AG20443 (cell line): ENCODE measurements at places on chromosomes 11 and 22.
A peak's percentile ranks its signal among the peaks of the same experiment; 100 is the strongest.

GRCh38 chr22:46432164-46433068 lies 96.9 kb downstream of the TRMU start:
- DNase-seq: no peak

GRCh38 chr22:41361716-41362310 lies 19.9 kb upstream of the TEF start:
- no peak for DNase-seq

DNA sequence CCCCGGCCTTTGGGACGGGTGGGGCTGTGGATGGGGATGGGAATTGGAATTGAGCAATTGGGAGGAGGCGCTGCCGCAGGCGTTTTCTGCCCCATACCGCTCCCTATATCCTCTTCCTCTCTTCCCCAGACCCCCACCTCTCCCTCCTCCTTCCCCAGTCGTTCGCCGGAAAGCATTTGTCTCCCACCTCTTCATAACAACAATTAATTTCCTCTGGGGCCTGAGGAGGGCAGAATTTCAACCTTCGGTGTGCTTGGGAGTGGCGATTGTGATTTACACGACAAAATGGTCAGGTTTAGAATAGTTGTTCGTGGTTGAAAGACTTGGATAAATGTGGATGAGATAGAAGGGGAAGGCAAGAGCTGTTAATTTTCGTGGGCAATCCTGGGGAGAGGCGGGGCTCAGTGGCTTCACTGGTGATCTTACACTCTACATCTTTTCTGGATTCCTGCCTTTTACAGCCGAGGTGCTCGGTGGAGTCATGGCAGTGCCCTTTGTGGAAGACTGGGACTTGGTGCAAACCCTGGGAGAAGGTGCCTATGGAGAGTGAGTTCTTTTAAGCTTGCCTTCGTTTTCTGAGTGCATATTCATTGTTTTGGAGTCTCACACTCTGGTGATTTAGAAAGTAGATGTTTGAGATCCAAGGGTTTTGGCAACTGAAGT lies 1.5 kb downstream of the CHEK1 start:
- peak; percentile 35 for DNase-seq

GRCh38 chr11:10500757-10501684 lies 40.0 kb downstream of the RNF141 start:
- DNase-seq: peak; percentile 5

- DNase-seq: peak; percentile 69
Observed at GRCh38 chr11:9688716-9689511, 25.0 kb downstream of the SWAP70 start.

- DNase-seq: no peak
Observed at GRCh38 chr11:36010010-36010740, 66.3 kb downstream of the LDLRAD3 start.

GRCh38 chr22:44714703-44715350 lies 12.8 kb downstream of the PRR5 start:
- DNase-seq: no peak

DNA sequence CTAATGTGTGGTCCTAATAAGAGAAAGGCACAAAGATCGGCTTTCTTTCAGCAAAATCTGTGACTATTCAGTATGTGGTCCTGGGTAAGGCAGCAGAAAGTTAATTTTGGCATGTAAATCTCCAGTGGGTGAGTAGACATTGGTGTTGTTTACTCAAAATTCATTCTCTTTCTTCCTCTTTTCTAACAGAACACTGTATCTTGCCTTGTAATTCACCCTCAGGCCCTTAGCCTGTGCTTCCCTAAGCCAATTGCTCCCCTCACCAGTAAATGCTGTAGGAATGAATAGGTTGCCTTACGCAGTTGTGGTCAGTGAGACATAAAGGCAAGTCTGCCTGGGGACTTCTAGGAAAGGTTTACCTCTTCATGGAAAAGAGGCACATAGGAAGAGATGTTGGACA lies 49.9 kb upstream of the PDE3B start:
- no peak for DNase-seq

GRCh38 chr11:119902656-119903231 lies 173.7 kb upstream of the NECTIN1 start:
- no peak for DNase-seq

GRCh38 chr11:15171956-15172355 lies 57.2 kb downstream of the INSC start:
- DNase-seq: no peak

DNA sequence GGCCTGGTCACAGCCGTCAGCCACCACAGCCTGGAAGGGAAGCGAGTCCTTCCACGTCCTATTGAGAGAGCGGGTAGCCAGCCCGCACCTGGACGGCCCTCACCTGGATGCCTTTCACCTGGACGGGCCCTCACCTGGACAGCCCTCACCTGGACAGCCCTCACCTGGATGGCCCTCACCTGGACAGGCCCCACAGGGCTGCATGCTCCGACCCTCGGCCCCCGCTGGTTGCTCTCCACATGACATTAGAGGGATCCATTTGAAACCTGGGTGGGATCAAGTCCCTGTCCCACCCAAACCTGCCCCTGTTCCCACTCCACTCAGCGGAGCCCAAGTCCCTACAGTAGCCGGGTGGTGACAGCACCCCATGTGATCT lies 3.7 kb downstream of the C1QTNF6 start:
- DNase-seq: no peak

DNA sequence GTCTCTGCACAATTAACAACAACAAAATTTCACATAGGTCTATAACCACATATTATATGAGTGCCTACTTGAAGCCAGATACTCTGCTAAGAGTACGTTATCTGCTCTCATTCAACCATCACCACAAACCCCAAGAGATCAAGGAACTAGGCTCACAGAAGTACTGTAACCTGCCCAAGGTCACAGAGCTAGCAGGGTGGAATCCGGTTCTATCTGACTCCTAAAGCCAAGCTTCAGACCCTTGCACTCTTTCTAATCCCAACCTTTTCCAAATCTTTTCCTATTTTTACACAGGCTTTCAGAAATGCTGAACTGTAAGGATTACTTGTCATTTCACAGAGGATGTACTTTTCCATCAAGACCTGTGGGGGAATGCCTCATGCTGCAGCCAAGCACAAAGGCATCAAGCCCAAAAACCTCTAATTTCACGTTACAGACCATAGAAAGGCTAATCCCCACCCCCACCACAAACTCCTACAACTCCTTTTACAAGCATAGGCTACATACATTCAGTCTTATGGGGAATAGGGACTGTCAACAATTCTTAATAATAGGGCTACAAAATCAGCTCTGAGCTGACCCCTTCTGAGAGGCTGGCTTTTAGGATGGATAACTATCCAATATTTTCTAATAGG lies 927 bp downstream of the PRCP start:
- DNase-seq: no peak

GRCh38 chr11:44229098-44229497 lies 80.8 kb downstream of the ALX4 start:
- no peak for DNase-seq

- no peak for DNase-seq
Observed at GRCh38 chr11:72102162-72102561, 935 bp downstream of the LAMTOR1 start.

DNA sequence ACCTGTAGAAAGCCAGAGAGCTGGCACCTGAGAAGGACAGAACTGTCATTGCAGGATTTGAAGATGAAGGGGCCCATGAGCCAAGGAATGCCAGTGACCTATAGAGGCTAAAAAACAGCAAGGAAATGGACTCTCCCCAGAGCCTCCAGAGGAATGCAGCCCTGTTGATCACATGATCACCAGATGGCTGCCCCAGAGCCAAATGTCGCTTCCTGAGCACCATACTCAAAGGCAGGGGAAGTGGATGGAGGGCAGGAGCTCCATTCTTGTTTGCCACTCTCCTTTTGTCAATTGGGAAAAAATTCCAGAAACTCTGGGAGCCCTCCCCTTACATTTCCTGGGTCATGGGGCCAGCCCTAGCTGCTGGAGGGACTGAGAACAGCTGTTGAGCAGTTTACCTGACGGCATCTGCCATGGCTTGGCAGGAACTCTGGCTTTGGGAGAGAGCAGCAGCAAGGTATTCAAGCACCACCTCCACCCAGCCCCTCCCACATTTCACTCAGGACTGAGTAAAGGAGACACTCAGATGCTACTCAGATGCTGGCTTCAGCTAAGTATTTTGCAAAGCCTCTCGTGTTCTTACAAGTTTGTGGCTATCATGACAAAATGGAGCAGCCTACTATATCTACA lies 46.9 kb downstream of the DKK3 start:
- no peak for DNase-seq

GRCh38 chr11:88164320-88164719 lies 10.9 kb downstream of the RAB38 start:
- DNase-seq: no peak

- DNase-seq: no peak
Observed at GRCh38 chr11:12048936-12049790, 40.7 kb upstream of the DKK3 start.

- no peak for DNase-seq
Observed at GRCh38 chr22:20014526-20015186, 2.0 kb downstream of the ARVCF start.

GRCh38 chr11:105466582-105467228 lies 143.2 kb upstream of the GRIA4 start:
- no peak for DNase-seq

GRCh38 chr22:30573594-30574094 lies 821 bp downstream of the GAL3ST1 start:
- DNase-seq: no peak

- no peak for DNase-seq
Observed at GRCh38 chr11:20790622-20791021, 121.2 kb downstream of the NELL1 start.

DNA sequence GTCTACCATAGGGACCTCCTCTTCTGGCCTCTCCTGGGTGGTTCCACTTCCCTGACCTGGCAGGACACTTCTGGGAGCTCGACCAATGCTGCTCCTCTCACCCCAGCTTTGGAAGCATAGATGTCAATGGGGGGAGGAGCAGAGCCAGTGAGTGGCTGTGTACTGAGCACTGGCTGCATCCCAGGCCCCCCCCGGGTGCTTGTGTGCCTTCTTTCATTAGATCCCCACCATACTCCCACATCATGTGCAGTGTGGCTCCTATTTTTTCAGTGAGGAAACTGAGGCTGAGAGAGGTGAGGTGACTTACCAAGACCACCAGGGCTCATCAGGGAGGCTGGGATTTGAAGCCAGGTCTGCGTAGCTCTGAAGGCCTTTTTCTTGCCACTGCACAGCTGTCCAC lies 44.3 kb downstream of the LRRC32 start:
- no peak for DNase-seq

GRCh38 chr11:117731722-117732290 lies 65.2 kb downstream of the DSCAML1 start:
- DNase-seq: no peak

GRCh38 chr11:15412054-15412453 lies 297.3 kb downstream of the INSC start:
- DNase-seq: no peak

DNA sequence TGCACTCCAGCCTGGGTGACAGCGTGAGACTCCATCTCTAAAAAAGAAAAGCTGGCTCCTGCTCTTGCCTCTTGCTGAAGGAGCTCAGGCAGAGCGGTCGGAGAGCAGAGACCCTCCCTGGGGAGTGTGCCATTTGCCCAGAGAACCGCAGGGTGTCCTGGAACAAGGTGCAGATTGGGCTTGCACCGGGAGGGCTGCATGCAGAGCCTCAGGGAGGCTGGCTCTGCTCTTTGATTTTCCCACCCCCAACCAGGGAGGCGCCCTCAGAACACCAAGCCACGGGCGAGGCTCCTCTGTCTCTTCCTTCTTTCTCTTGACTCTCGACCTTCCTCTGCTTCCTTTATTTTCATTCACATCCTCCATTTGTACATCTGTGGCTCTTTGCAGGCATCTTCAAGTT lies 889.1 kb downstream of the OPCML start:
- no peak for DNase-seq

DNA sequence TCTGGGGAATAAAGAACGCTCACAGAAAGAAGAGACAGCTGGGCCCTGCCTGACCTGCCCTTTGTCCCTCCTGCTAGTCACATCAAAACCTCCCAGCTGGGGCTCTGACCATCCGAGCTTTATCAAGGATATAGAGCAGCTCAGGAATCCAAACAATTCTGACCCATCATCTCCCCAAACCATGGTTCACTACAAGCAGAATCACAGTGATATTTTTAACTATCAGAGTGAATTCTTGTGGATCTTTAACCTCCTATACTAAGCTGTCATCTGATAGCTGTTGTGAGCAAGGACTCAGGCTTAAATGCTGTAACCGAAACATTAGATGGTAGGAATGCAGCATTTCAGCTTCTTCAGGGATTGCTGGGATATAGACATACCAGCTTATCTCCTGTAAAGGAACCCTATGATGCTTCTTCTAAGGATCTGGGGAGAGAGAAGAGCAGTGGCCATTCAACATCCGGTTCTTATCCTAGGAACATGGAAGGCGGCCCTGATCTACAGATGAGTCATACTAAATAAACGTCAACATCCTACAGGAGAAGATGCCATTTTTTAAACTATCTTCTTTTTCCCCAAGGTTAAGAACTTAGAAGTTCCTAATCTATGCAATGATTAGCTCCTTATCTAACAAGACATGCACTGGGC lies 84.7 kb upstream of the AKIP1 start:
- peak; percentile 32 for DNase-seq

- DNase-seq: no peak
Observed at GRCh38 chr11:69216647-69217051, 60.9 kb downstream of the SMIM38 start.

GRCh38 chr11:92632495-92632894 lies 337.0 kb upstream of the MTNR1B start:
- no peak for DNase-seq

DNA sequence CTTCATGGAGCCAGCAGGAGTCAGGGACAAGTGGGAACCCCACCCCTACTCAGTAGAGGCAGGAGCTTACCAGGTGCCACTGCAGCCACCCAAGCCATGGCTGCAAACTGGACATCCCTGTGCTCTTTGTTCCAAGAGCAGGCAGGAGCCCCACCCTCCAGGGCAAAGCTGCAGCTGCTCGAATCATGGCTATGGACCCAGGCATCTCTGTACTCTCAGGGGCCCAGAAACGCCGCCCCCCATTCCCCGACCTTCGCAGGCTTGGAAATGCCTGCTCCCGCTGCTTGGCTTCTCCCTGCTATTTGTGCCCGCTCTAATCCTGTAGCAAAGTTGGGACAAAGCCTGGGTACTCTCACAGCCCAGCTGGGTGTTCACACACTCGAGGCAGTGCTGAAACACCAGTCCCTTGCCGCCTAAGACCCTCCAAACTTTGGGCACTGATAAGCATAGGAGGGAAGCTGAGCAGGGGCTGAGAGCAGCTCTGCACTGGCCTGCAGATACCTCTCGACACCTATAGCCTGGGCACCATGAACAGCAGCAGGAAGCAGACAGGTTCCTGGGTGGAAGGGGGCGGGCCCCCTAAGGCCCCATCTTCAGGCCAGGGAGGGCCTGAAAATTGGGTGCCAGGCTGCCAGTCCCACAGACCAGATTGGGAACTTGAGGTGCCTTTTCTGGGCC lies 402.4 kb downstream of the LRRC4C start:
- no peak for DNase-seq

- DNase-seq: no peak
Observed at GRCh38 chr11:120610111-120610510, 98.6 kb downstream of the GRIK4 start.

GRCh38 chr22:46214149-46214548 lies 35.9 kb downstream of the CDPF1 start:
- DNase-seq: no peak

GRCh38 chr22:20282901-20283673 lies 15.0 kb upstream of the RTN4R start:
- DNase-seq: no peak

GRCh38 chr11:73734993-73735392 lies 25.9 kb downstream of the RAB6A start:
- DNase-seq: peak; percentile 53
